Colonic mucosa (tissue), 4 donors: ENCODE measurements at places on chromosomes 4 and X.

DNA sequence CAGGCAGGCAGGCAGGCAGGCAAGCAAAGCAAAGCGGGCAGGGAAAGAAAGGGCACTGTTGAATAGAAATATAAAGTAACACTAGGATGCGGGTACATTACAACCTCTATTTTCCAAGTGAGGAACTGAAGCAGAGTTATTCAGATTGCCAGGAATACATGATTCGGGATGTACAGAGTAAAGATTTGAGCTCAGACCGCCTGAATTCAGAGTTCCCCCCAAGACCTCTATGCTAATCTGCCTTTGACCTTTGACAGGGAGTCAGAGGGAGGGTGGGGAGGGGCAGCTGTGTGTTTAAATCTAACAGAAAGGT lies 271.9 kb upstream of the SMIM31 start:
- DNase-seq = no peak

DNA sequence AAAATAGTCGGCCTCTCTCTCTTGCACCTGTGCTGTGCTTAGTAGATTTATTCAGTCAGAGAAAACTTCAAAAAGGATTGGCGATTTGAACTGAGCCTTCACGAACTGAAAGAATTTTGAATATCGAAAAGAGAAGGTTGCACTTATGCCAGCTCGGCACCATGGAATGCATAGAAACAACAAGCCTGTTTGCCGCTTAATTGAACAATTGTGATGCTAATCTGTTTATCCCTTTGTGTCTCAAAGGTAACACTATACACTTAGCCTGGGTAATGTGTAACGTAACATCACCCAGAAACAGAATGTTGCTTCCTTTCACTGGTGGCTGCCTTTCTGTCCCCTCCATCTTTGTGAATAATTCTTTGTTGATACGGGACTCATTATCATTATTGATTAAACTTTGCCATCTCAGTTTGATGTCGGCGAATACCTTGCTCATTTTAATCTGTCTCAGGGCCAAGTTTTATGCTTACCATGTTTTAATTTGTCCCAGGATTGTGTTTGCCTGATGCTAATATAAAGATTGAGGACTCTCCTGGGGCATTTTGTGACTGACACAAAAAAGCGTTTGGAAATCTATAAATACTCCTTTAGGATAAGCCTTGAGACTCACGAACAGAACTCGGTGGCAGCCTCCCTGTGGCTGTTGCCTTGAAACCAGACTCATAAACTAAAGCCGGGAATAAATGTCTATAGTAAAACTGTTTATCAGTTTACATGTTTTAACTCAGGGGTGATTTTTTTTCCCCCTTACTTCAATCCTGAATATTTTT lies 400.5 kb downstream of the RAPGEF2 start:
- DNase-seq = no peak

DNA sequence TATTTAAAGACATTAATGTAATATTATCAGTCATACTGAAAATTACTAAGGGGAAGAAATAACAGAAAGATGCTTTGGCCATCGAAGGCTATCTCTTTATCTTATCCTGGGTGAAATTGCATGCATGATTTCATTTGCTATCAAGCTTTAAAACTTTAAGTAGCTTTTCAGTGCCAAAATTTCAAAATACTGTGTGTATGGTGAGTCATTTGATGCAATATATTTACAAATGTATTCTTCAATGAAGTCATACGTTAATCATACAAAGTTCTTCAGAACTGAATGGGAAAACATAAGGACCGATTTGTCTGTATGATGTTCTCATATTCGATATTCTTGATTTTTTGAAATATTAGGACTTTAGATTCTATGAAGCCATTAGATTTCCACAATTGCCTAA lies 1295.8 kb upstream of the AGA start:
- no peak for DNase-seq

DNA sequence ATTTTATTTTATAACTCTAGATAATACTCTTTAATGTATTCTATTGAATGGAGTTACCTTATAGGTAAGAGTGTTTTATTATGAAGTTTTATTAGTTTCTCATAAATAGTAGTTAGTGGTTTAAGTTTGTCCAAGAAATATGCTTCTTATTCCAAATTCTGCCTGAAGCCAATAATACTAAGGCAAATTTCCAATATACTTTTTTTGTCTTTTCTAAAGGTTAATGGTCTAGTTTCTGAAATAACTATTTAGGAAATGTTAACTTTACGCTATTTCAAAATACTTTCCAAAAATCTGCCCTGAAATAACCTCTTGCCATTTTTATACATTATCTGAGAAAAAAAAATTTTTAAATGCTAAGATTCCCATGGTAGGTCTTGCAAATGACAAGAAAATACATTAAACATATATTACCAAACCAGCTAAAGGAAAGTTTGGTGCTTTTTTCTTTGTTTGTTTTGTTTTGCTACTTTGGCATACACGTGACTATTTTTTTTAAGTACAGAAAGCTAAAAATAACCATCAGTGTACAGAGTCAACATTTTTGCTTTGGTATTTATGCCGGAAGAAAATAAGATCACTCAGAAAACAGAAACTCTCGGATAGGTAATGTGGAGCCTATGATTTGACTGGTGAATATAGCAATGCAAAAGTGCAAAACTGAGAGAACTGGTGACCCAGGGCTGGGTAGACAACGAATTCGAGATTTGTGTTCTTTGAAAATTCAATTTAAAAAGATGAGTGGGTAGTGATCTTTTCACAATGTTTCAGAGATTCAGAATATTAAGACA lies 29.8 kb downstream of the PCDH18 start:
- no peak for DNase-seq
